Stimulated activated naive CD4-positive, alpha-beta T cell (primary cell): ENCODE measurements at places on chromosomes 2 and 18.

DNA sequence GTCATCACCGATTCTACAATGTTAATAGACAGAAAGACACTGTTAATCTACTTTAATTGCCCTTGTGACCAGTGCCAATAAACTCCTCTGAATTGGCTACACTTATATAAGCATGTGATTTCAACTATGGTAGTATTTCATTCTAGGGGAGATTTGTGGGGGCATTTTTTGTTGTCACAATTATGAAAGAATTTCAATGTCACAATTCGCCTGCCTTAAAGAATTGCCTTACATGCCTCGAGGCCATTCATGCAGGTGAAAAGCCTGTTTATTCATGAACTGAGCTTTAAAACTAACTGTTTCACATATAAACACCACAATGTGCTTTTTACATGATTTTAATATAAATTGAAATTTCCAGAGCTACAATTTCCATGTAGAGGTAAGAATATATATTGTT is 162.8 kb downstream of the GCA start:
- no peak for DNase-seq

DNA sequence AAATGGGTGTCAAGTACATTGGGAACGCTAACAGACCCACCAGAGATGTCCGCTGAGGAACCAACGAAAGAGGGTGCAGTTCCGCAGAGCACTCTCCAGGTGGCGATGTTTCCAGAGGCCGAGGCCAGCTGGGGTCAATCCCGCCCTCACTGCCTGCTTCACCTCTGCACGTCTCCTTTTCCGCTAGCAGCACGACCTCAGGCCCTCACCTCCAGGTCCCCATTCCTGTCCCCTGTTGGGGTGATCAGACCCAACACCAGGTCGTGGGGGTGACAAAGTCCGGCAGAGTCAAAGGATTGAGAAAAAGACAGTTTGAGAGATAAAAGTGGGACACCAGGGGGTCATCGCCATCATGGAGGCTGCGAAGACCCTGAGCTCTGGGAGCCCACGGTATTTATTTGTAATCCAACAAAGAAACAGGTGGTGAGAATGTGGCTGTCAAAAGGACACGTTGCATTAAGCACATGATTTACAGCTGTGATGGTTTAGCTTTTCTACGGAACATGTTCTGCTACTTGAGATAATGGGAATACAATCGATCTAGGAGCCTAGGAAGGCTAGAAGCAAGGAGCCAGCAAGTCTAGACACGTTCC is 27.3 kb downstream of the ZAP70 start:
- peak; percentile 21 for DNase-seq

DNA sequence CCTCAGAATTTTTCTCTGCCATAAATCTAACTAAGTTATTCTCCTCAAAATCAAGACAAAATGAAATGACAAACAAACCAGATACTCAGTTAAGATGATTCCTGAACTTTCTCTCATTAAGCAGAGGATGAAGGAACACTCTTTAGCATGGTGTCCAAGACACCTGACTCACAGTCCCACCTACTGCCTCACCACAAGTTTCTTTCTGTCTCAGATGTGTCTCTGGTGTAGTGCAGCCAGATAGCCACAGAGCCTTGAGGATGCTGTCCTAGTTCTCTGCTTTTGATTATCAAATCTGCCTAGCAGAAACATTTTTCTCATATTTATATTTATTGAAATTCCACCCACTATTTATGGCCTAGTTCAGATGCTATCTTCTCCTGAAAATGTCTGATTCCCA is 103.6 kb upstream of the TMEM200C start:
- DNase-seq, result no peak

DNA sequence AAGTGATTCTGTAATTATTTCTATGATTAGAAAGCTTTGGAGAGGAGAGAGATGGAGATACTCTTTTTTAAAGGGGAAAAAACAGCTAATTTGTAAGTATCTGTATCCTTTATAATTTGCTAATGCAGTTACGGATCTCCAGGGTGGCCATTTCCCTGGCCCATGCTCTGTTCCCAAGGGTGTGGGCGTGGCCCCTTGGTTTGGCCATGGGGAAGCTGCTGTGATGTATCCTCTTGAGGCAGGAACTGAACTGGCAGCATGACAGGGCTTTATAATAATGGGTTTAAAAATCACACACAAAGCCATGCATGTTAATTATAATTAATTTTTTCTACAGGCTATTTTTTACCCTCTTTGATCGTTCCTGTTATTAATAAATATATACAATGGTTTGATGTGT is 27.0 kb downstream of the TRAPPC12 start:
- no peak for DNase-seq

DNA sequence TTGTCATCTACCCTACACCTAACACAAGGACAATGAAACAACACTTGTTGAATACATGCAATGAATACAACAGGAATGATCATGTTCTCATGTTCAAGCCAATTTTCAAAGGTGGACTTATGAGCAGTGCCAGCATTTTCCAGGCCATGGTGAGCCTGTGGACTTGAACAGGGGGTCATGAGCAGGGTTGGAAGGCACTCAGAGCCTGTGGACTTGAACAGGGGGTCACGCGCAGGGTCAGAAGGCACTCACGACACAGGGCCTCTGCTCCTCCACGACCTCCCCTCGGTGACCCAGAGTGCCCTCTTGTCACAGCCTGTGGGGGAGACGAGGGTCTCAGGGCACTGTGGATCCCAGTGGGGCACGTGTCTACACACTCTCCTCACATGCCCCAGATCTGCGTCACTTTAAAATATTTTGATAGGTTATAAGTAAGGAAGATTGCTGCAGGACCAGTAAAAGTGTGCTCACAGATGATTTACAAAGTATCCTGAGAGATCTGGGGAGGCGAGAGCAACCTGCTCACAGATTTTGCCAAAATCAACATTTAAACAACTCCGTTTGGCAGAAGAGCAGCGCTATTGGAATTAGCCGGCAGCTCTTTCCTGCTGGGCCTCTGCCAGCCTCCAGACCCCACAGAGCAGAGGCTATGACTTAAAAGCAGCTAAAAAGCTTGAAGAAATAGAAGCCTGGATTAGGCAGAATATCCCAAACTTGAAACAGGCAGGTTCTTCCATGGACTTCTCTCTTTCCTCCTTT is 121.9 kb downstream of the TMEM18 start:
- DNase-seq, result no peak

- DNase-seq, result no peak
Measured at GRCh38 chr2:30613001-30613400, 166.0 kb downstream of the LCLAT1 start.

GRCh38 chr2:66463206-66463755 is 28.4 kb downstream of the MEIS1 start:
- DNase-seq, result no peak

DNA sequence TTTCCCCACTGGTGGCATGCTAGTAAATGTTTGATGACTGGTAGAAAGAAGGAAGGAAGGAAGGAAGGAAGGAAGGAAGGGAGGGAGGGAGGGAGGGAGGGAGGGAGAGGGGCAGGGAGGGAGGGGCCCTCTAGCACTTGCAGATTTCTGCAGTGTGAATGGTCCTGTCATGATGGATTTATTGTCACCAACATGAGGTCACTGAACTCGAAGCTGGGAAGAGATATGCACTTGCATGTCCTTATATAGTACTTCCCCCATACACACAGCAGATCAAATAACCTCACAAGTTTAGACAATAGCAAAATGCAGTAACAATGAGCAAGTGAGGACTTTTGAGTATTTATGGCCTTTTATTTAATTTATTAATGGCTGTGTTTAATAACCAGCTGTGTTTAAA is 44.5 kb upstream of the CXCR4 start:
- no peak for DNase-seq

- DNase-seq, result peak; percentile 44
Measured at GRCh38 chr2:120253021-120253882, 600 bp downstream of the RALB start.

- DNase-seq, result no peak
Measured at GRCh38 chr2:133085646-133086045, 415.6 kb upstream of the LYPD1 start.

DNA sequence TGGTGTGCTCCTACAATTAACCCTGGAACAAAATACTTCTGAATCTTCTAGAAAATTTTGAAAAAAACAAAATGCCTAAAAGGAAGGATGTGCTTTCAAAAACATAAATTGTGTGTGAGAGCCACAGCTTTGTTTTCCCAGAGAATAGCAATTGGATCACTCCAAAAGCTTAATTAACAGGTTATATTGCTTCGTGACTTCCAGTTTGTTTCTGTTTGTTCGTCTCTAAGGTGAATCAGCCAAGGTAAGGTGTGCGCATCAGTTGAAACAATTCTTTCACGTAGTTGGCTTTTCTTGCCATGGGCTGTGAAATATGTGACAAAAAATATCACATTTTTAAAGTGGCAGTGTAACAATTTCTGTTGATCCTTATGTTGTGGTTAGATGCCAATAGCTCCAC is 90.3 kb upstream of the BARD1 start:
- DNase-seq, result no peak

- no peak for DNase-seq
Measured at GRCh38 chr2:227884511-227884947, 13.1 kb downstream of the DAW1 start.

GRCh38 chr2:30583204-30583749 is 136.2 kb downstream of the LCLAT1 start:
- no peak for DNase-seq

GRCh38 chr2:219537657-219538488 is 5.7 kb downstream of the CHPF start:
- DNase-seq, result no peak

- DNase-seq, result no peak
Measured at GRCh38 chr2:77520641-77521547, 1.3 kb downstream of the LRRTM4 start.

DNA sequence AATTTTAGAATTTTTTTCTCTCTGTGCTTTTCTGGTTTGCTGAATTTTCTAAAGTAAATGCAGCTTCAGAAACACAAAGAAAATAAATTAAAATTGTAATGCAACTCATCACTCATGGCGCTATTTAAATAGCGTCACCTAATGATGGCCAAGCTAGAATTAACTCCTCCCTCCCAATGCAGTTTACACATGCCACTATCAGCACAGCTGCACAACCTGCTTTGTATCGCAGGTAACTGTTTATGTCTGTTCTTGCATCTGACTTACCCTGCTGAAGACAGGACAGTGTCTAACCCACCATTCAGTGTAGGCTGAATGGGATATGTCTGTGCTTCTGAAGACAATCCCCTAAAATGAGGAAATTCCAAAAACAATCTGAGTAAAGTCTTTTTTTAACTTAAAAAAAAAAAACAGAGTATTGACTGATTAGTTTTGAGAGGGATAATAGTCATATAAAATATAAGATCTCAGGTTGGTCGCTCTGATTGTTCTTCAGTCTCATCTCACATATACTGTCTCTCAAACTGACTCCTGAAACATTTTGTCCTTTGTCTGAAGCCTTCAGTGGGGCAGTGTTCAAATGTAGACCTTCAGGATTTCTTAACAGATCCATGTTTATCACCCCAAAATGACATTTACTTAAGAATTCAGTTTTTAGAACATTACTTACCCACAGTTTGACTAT is 271.4 kb downstream of the ZEB2 start:
- no peak for DNase-seq

DNA sequence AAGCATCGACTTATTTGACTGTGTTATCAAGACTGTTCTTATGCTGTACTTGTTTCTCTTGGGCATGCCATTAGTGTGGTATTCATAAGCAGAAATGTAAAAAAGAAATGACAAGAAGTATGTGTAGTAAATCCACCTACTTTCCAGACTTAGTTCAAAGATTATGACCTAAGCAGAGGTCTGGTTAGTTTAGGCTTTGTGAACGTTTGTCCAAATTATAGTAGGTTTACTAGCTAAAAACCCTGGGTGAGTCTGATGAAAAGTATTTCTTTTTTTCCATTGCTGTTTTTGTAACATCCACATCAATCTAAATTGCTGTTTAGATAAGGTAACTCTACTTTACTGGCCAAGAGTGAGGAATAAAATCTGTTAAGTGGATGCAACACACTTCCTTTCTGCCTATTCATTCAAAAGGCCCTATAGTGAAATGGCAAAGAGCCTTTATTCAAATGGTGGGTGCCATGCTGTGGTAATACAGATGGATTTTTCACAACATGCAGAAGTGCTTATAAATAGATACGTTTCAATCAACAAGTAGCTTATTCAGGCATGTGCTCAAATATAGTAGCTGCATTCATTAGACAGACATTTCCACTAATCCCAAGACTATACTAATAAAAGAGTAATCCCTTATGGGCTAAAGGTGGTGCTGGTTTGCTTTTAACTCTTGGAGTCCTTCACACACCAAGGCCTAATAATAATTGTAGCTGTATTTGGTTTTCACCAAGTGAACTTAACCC is 122.5 kb upstream of the LTBP1 start:
- DNase-seq, result no peak

DNA sequence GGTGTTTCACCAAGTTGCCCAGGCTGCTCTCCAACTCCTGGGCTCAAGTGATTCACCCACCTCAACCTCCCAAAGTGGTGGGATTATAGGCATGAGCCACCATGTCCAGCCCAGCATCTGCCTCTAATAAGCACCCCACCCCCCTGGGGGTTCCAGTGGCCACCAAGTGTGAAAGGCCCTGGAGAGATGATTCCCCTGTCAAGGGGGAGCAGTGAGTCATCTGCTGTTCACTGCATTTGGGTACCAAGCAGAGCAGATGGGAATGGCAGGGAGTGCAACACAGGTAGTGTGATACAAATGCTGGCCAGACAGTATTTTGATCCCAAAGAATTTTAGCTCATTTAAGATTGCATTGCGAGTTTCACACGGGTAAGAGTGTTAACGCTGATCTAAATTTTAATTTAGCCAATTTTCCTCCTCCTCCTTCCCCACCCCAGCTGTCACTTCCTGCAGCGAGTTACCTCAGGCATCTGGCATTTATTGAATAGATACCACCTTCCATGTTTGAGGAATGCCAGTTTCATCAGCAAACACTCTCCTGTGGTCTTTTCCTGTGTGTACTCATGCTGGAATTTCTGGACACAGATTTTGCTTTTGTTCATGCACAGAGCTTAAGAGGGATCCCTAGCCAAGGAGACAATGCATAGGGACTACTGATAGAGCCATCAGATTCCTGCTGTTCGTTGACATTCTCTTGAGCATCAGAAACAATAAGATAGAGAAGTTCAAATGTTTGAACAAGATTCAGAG is 32.4 kb upstream of the NCK2 start:
- DNase-seq, result no peak

DNA sequence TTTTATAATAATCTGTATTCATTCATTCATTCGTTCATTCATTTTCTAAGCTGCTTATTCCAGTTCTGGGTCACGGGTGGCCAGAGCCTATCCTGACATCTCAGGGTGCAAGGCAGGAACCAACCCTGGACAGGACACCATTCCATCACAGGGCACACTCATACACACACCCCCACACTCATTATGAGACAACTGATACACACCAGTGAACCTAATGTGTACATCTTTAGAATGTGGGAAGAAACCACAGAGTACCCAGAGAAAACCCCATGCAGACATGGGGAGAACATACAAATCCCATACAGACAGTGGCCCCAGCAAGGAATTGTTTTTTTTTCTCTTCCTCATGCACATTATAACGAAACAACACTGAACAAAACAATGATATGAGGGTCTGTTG is 54.7 kb downstream of the RTN4 start:
- DNase-seq, result no peak
